ENCODE measurements at places on chromosomes 1 and 21.

DNA sequence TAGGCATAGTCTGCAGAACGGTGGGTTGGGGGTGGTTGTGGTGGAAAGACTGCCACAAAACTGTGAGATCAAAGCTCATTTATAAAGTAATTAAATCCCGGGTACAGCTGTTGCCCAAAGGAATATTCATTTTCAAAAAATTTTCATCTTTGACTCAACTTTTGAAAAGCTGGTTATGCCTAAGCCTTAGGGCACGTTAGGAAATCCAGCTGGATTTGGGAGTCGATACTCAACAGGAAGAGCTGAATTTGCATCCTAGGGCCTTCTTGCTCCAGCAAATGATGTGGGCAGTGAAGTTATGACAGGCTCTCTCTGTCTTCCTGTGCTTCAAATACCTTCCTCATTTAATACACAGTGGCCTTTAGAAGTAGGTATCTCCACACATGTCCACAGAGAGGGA is 31.7 kb downstream of the ZP4 start:
- no peaks in the 10 kb centered on the region for H3K36me3 ChIP-seq
- H3K4me1 ChIP-seq: peaks cover under 1% of the 10 kb centered on the region
- no peak for DNase-seq
- no peak overlapping the region for H3K4me3 ChIP-seq

DNA sequence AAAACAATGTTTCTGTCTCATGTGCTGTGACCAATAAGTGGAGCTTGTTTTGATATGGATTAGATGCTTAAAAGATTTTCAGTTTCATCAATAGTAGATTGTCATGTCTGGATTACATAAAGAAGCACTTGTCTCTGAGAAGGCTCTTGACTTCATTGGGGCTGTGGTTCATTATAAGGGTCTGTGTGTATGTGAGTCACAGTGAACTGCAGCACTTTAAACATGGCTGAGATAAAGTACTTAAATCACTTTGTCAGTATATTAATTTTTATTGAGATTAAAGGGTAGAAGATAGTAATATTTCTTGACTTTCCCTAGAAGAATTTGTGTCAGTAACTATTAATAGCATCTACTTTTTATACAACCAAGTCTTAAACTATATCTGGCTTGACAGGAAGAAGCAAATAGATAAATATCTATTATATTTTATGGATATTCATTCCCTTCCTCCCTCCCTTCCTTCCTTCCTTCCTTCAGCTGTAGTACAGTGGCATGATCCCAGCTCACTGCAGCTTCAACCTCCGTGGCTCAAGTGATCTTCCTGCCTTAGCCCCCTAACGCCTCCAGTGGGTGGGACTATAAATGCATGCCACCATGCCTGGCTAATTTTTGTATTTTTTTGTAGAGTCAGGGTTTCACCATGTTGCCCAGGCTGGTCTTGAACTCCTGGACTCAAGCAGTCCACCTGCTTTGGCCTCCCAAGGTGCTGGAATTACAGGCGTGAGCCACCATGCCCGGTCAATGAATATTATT is 48.8 kb downstream of the ZFYVE9 start:
- DNase-seq: no peak
- H3K27me3 ChIP-seq: no peaks in the 10 kb centered on the region
- H3K36me3 ChIP-seq: peaks cover 11% of the 10 kb centered on the region
- no peak overlapping the region for H3K4me3 ChIP-seq

DNA sequence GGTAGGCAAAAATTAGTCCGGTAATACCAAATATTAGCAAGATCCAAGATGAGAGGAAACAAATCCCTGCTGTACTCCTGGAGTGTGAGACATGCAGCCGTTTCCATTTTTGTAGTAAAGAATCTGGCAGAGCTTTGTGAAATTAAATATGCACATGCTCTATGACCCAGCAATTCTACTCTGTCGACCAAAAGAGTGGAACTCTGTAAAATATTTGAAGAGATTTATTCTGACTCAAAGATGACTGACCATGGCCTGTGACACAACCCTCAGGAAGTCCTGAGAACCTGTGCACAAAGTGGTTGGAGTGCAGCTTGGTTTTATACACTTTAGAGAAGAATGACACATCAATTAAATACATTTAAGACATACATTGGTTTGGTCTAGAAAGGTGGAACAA is 16.2 kb downstream of the HAX1 start:
- H3K27ac ChIP-seq: no peak overlapping the region
- H3K36me3 ChIP-seq: no peaks in the 10 kb centered on the region
- no peaks in the 10 kb centered on the region for H3K27me3 ChIP-seq
- H3K4me1 ChIP-seq: peaks cover 4% of the 10 kb centered on the region

GRCh38 chr1:8197493-8198282 is 120.2 kb upstream of the SLC45A1 start:
- no peaks in the 10 kb centered on the region for H3K36me3 ChIP-seq
- peaks cover 57% of the 10 kb centered on the region for H3K4me1 ChIP-seq

GRCh38 chr21:43866659-43867331 is 1.8 kb downstream of the AGPAT3 start:
- peaks cover 32% of the 10 kb centered on the region for H3K4me1 ChIP-seq
- H3K27me3 ChIP-seq: no peaks in the 10 kb centered on the region
- H3K36me3 ChIP-seq: peaks cover 16% of the 10 kb centered on the region
- H3K27ac ChIP-seq: peak overlapping the region; percentile 94
- DNase-seq: no peak
- peak overlapping the region; percentile 71 for H3K4me3 ChIP-seq

DNA sequence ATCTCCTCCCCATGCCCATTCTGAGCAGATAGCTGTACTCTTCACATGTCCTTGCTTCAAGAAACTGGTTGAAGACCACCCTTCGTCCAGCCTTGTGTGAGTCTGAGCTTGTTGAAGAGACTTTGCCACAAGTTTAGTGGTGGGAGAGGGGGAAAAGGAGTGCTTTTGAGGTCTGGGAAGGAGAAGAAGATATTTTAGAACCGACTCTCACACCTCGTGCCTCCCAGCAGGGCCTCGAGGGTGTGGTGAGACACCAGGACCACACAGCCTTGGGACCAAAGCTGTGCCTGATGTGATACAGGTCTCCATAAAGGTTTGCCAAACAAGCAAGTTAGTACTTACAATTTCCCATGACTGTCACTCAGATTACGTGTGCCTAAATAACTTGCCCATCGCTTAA is 201.8 kb downstream of the DYRK1A start:
- H3K36me3 ChIP-seq: no peaks in the 10 kb centered on the region
- H3K27ac ChIP-seq: no peak overlapping the region
- no peak overlapping the region for H3K4me3 ChIP-seq
- H3K27me3 ChIP-seq: peaks cover 16% of the 10 kb centered on the region
- H3K4me1 ChIP-seq: peaks cover 6% of the 10 kb centered on the region
- DNase-seq: no peak

DNA sequence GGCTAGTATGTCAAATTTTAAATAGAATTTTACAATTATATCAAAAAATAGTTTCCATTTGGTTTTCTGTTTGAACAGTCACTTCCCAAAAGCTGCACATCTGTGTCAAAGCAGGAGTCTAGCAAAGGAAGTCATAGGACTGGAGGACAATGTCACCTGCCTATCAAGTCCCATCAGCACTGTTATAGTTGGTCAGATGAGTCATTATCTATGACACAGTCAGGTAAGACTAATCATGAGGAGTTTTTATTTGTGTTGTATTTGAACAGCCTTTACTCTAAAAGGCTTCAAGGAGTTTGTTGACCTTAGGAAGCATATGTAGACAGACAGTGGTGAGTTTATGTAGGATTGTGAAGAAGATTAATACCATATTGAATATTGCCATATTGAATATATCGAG is 74.2 kb upstream of the QSOX1 start:
- no peak for DNase-seq
- H3K4me3 ChIP-seq: no peak overlapping the region
- H3K4me1 ChIP-seq: no peaks in the 10 kb centered on the region
- no peak overlapping the region for H3K27ac ChIP-seq

DNA sequence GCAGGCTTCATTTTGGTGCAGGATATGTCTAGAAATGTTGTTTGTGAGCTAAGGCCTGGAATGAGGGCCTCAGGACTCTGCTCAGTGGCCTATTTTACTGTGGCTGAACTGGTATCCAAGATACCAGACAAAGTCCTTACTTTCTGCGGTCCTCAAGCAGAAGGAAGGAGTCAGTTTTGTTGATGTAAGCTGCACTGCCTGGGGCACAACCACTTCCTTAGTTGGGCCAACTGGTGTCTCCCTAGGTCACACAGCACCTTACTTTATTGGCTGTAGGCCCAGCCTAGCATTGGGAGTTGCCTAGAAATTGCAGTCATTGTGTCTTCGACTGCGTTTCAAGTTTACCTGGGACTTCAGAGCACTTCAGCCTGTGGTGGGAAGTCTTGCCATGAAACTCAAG is 1322.7 kb downstream of the AMY1C start:
- H3K4me1 ChIP-seq: no peaks in the 10 kb centered on the region
- DNase-seq: no peak
- no peaks in the 10 kb centered on the region for H3K36me3 ChIP-seq
- no peak overlapping the region for H3K4me3 ChIP-seq
- H3K27me3 ChIP-seq: no peaks in the 10 kb centered on the region

- H3K36me3 ChIP-seq: peaks cover 2% of the 10 kb centered on the region
- peak within 1 kb of the TSS; percentile 96 for H3K4me3 ChIP-seq
- peak; percentile 93 for DNase-seq
- no peaks in the 10 kb centered on the region for H3K27me3 ChIP-seq
- peaks cover 67% of the 10 kb centered on the region for H3K4me1 ChIP-seq
Measured at GRCh38 chr1:94926915-94927404, at the start of gene CNN3. CNN3 (minus strand) TSS chr1:94927110; CDS start chr1:94926894, 216 bp downstream.

DNA sequence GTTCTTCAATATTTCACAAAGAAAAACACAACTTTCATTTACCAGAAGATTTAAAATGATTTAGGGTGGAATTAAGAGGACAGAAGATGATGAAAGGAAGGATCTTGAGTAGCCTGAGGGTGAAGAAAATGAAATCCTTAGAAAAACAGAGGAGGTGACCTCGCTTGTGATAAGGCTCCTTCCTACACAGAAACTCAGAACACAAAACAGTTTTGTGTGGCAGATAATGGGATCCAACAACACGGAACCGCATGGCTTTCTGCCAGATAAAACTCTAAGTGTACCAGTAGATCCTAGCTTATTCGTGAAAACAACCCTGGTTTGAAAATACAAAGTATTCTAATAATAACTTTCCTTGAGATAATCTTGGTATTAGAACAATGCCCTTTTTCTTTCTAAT is 74.0 kb upstream of the EXO1 start:
- DNase-seq: no peak
- no peak overlapping the region for H3K4me3 ChIP-seq
- peak overlapping the region; percentile 15 for H3K27ac ChIP-seq
- H3K36me3 ChIP-seq: no peaks in the 10 kb centered on the region
- H3K27me3 ChIP-seq: no peaks in the 10 kb centered on the region
- H3K4me1 ChIP-seq: peaks cover 30% of the 10 kb centered on the region

- no peak overlapping the region for H3K27ac ChIP-seq
- H3K4me1 ChIP-seq: peaks cover 4% of the 10 kb centered on the region
- DNase-seq: no peak
- H3K27me3 ChIP-seq: no peaks in the 10 kb centered on the region
Measured at GRCh38 chr1:67978890-67979516, 71.4 kb downstream of the DIRAS3 start.

GRCh38 chr1:37477198-37477931 is 3.0 kb downstream of the ZC3H12A start:
- no peak for DNase-seq
- peaks cover 45% of the 10 kb centered on the region for H3K4me1 ChIP-seq
- H3K4me3 ChIP-seq: peak overlapping the region; percentile 72
- peaks cover 9% of the 10 kb centered on the region for H3K27me3 ChIP-seq
- peak overlapping the region; percentile 88 for H3K27ac ChIP-seq
- peaks cover 9% of the 10 kb centered on the region for H3K36me3 ChIP-seq

Data from mesothelial cell of epicardium (in vitro differentiated cells).